Activated T-cell treated with anti-CD3 and anti-CD28 coated beads, Interleukin-2, amount 50 U/mL, for 72 hours (primary cell): ENCODE measurements at places on chromosomes 16 and 17. TPM values are rescaled to one million over a fixed set of nuclear protein-coding genes. Genes with fewer than 3 reads are reported as not detected.

PSMC3IP gene
- 31.7 TPM for total RNA-seq

PIPOX gene
- total RNA-seq: 9.4 TPM

SPATA22 gene
- total RNA-seq: not detected

DNA sequence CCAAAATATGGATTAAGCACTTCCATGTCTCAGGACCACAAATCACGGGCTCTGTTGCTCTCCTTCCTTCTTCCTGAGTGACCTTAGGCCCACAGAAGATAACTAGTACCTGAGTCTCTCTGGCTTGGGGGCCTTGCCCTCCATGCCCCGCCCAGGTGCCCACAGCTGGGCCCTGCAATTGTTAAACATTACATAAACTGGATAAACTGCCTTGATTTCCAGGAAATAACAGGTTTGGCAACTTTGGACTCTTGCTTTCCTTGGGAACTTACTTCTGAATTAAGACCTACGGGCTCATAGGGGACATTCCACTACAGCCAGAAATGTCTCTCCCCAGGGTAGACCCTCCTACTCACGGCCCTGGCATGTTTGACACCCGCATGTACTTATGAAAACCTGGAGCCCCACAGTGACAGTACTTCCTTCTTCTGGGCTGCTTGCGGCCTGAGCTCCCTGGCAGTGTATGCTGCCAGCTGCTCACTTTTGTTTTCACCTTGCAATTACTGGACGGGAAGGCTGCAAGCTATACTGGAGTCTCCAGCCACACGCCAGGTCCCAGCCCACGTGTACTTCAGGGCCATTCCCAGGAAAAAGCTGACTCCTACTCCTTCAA is 2.3 kb upstream of the UBALD2 start:
- peak overlapping the region; percentile 93 for H3K4me3 ChIP-seq
- peak overlapping the region; percentile 90 for H3K27ac ChIP-seq

DNA sequence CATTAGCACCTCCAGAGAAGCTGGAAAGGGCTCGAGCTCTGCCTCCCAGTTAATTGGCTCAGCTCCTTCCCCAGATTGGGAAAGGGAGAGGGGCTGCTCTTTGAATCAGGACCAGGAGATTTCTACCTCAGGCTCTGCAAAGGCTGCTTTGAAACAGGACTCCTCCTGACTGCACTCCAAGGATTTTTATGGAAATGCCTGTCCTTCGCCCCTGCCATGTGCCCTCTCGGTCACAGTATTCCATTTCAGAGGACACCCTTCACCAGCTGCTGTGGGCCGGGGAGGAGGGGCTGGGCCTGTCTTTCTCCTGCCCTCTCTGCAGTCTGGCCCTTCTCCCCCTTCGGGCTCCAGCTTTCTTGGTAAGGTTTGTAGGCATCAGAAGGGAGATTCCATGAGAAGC is 13.6 kb downstream of the MRM1 start:
- H3K36me3 ChIP-seq: no peaks in the 10 kb centered on the region
- peaks cover 6% of the 10 kb centered on the region for H3K27me3 ChIP-seq
- no peak overlapping the region for H3K4me3 ChIP-seq
- DNase-seq: no peak
- no peaks in the 10 kb centered on the region for H3K4me1 ChIP-seq
- H3K27ac ChIP-seq: no peak overlapping the region

GRCh38 chr16:31474773-31475738 is 3.1 kb downstream of the TGFB1I1 start:
- H3K27ac ChIP-seq: no peak overlapping the region
- H3K4me3 ChIP-seq: peak overlapping the region; percentile 20
- no peak for DNase-seq
- H3K36me3 ChIP-seq: peaks cover 3% of the 10 kb centered on the region
- H3K4me1 ChIP-seq: peaks cover 30% of the 10 kb centered on the region
- H3K27me3 ChIP-seq: peaks cover 49% of the 10 kb centered on the region

- H3K4me3 ChIP-seq: no peak overlapping the region
- H3K4me1 ChIP-seq: no peaks in the 10 kb centered on the region
- no peaks in the 10 kb centered on the region for H3K36me3 ChIP-seq
- DNase-seq: no peak
- no peak overlapping the region for H3K27ac ChIP-seq
- peaks cover 6% of the 10 kb centered on the region for H3K27me3 ChIP-seq
Observed at GRCh38 chr16:55687802-55688201, 32.0 kb downstream of the SLC6A2 start.

DNA sequence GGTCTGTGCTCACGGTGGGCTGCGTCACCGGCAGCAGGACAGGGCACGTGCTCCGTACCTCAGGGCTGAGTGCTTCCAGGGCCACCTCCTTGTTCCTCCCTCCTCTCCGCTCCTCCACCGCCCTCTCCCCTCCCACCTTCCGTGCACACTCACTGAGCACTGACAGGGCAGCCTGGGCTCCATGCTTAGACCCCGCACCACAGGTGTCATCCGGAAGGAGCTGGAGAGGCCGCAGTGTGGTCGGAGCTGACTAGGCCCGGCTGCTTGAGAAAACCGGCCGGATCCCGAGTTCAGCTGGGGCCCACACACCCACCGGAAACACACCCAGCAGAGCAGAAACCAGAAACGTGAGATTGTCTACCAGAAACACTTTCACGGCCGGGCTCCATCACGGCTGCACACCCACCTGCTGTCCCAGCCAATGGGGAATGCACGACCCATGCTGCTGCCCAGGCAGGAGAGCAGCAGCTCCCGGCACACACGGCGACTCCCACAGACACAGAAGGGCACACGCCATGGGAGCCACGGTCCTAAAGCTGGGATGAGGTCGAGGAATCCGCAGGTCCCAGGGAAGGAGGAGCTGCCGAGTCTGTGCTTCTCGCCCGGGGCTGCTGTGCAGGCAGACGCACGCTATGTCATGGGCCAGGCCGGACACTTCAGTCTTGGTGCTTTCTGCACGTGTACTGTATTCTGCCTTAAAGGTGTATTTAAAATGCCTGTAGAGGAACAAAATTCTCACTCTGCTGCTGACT is 55.0 kb upstream of the ZNF469 start:
- no peak for DNase-seq
- H3K36me3 ChIP-seq: no peaks in the 10 kb centered on the region

- H3K4me1 ChIP-seq: no peaks in the 10 kb centered on the region
- no peaks in the 10 kb centered on the region for H3K27me3 ChIP-seq
- no peak overlapping the region for H3K27ac ChIP-seq
- H3K36me3 ChIP-seq: no peaks in the 10 kb centered on the region
- DNase-seq: no peak
Observed at GRCh38 chr16:473046-474043, 47.9 kb downstream of the RAB11FIP3 start.

- H3K4me3 ChIP-seq: peak overlapping the region; percentile 82
- H3K4me1 ChIP-seq: peaks cover 80% of the 10 kb centered on the region
- H3K36me3 ChIP-seq: peaks cover under 1% of the 10 kb centered on the region
Observed at GRCh38 chr17:39755554-39756379, 18.0 kb downstream of the GRB7 start.

DNA sequence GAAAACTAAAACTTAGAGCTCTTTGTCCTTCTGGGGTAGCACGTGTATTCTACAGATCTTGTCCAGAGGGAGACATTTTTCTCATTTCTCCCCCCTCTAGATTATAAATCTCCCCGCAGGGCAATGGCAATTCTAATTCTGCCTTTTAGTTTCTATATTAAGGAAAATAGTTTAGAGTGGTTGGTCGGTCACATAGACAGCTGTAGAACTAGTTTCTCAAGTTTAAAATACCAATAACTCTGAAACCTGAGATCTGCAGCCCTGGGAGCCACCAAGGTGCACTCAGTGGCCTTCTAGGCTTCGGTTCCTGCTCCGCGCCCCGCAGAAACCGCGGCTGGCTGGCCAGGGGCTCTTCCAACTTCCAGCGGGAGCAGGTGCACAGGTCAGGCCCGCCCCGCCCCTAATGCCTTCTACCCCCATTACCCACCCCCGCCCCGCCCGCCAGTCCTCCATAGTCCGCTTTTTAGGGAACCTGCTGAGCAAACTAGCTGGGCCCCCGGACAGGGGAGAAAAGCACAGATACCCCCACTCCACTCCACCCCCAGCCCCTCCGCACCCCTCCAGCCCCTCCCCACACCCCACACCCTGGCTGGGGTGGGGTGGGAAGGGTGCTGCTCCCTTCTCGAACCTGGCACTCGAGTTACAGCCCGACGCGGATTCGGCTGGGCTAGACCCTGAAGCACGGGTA is 431 bp downstream of the SLFN11 start:
- peak overlapping the region; percentile 100 for H3K27ac ChIP-seq
- H3K4me3 ChIP-seq: peak overlapping the region; percentile 95
- peak; percentile 45 for DNase-seq
- peaks cover 62% of the 10 kb centered on the region for H3K4me1 ChIP-seq
- peaks cover 25% of the 10 kb centered on the region for H3K36me3 ChIP-seq

DNA sequence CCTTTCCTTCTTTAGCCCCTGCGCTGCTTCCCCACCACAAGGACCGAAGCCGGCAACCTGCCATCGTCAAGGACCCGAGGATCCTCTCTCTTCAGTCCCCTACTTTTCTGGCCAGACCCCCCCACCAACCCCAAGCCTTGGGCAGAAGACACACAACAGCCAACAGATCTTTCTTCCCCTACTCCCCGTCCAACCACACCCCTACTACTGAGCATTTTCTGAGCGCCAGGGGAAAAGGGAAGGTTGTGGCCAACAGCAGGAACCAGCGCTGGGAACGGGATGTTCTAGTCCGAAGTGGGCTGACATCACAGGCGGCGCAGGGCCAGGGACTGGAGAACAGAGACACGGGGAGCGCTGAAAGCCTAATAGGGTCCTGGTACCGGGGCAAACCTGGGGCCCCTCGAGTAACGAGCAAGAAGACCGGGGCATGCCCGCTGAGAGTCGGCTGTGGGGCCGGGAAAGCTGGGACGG is 528 bp downstream of the PER1 start:
- H3K36me3 ChIP-seq: peaks cover 16% of the 10 kb centered on the region
- H3K4me1 ChIP-seq: peaks cover 11% of the 10 kb centered on the region
- H3K27ac ChIP-seq: peak overlapping the region; percentile 85

- no peaks in the 10 kb centered on the region for H3K4me1 ChIP-seq
- H3K27ac ChIP-seq: no peak overlapping the region
- no peaks in the 10 kb centered on the region for H3K36me3 ChIP-seq
- no peak for DNase-seq
- no peaks in the 10 kb centered on the region for H3K27me3 ChIP-seq
Observed at GRCh38 chr16:73172241-73172972, 124.5 kb upstream of the ZFHX3 start.

DNA sequence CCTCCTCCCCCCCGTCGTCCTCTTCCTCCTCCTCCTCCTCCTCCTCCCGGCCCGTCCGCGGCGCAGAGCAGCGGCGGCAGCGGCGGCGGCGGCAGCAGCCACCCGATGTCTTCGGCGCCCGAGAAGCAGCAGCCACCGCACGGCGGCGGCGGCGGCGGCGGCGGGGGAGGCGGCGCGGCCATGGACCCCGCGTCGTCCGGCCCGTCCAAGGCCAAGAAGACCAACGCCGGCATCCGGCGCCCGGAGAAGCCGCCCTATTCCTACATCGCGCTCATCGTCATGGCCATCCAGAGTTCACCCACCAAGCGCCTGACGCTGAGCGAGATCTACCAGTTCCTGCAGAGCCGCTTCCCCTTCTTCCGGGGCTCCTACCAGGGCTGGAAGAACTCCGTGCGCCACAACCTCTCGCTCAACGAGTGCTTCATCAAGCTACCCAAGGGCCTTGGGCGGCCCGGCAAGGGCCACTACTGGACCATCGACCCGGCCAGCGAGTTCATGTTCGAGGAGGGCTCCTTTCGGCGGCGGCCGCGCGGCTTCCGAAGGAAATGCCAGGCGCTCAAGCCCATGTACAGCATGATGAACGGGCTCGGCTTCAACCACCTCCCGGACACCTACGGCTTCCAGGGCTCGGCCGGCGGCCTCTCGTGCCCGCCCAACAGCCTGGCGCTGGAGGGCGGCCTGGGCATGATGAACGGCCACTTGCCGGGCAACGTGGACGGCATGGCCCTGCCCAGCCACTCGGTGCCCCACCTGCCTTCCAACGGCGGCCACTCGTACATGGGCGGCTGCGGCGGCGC is at the start of gene FOXF1:
FOXF1 (plus strand) TSS at position 63 of the 797 bp plus-strand sequence; CDS start at position 106, 43 bp downstream.
- DNase-seq: no peak
- peaks cover 69% of the 10 kb centered on the region for H3K27me3 ChIP-seq
- peak within 1 kb of the TSS; percentile 48 for H3K27ac ChIP-seq
- H3K36me3 ChIP-seq: peaks cover 2% of the 10 kb centered on the region
- peaks cover 24% of the 10 kb centered on the region for H3K4me1 ChIP-seq

DNA sequence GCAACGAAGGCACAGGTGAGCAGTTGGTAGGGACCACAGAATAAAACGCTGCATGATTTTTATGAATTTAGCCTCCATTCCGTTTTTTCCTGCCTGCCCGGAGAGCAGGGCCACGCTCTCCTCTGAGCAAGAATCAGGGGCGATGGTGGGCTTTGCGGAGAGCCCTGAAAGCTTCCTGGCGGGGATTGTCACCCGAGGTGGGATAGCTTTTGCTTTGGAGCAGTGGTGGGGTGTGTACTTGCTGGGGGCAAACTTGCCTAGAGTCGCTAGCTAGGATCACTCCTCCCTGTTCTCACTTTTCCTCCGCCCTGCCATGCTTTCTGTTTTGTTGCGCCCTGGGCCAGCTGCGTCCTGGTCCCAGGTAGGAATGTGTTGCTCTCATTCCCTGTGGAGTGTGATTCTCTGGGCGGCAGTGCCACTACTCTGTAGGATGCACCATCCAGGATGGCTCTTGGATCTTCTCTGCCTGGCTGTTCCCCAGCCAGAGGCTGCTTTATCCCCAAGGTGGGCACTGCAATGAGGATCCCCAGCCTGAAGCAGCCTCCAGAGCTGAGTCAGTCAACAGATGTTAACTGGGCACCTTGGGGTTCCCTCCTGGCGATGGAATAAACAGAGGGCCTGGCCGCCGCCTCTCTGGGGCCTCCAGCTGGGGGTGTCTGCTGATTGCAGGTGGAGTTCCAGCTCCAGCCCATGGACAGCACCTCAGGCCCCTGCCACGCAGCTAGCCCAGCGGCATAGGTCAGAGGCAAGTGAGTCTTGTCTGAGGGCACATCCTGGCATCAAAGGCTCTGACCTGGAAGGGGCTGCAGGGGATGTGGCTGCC is 360.9 kb upstream of the TNRC6C start:
- H3K4me3 ChIP-seq: no peak overlapping the region
- no peak overlapping the region for H3K27ac ChIP-seq
- no peak for DNase-seq
- peaks cover under 1% of the 10 kb centered on the region for H3K27me3 ChIP-seq
- no peaks in the 10 kb centered on the region for H3K36me3 ChIP-seq

DNA sequence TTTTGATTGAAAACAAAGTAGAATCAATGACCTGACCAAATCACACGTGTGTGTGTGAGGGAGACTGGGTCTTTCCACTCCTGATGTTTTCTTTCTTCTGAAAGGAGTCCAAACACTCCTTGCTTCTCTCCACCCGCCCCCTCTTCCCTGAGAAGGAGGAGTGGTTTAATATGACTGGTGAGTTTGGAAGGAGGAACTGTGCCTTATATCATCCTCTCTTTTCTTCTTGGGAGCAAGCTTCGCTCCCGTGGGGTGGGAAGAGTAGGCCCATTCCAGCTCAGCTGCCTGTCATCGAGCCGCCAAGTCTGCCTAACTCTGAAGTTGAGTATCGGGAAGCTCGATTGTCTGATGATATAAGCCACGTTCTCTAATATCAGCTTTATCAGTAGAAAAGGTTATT is 96.5 kb downstream of the YPEL2 start:
- H3K27ac ChIP-seq: no peak overlapping the region
- peaks cover 37% of the 10 kb centered on the region for H3K4me1 ChIP-seq
- no peak overlapping the region for H3K4me3 ChIP-seq
- H3K36me3 ChIP-seq: peaks cover 8% of the 10 kb centered on the region
- no peak for DNase-seq

- no peaks in the 10 kb centered on the region for H3K36me3 ChIP-seq
- H3K27me3 ChIP-seq: no peaks in the 10 kb centered on the region
- H3K4me3 ChIP-seq: no peak overlapping the region
- no peak for DNase-seq
Observed at GRCh38 chr17:81317961-81318605, 23.0 kb upstream of the SLC38A10 start.
